Forelimb muscle (tissue), 1 donor: ENCODE measurements at places on chromosomes 7 and 10.

GRCh38 chr10:86262688-86263181, 103.9 kb downstream of the GRID1 start:
- DNase-seq = no peak

DNA sequence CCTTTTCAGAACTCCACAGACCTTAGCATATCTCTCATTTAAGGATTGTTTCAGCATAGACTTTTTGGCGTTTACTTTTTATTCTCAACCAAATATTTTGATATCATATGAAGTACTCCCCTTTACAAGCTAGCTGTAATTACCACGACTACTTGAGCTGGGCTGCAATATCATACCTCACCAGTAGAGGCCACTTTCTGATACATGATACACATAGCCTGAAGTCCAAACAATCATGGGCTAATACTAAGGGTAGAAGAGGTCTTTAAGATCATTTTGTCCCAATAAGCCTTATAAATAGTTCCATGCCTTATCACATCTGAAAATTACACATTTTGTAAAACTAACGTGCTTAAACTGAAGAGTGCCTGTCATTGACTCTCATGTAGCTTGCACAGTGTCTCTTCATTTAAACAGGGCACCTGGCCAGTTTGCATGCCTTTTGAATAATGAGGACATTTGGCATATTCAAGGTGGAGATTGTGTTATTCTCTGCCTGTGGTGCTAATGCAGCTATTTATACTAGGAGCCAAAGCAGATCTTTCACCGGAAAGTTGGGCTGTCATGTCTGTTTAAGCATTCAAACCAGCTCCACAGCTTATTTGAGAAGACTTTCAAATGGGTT, 403.7 kb upstream of the ZMIZ1 start:
- DNase-seq = no peak

DNA sequence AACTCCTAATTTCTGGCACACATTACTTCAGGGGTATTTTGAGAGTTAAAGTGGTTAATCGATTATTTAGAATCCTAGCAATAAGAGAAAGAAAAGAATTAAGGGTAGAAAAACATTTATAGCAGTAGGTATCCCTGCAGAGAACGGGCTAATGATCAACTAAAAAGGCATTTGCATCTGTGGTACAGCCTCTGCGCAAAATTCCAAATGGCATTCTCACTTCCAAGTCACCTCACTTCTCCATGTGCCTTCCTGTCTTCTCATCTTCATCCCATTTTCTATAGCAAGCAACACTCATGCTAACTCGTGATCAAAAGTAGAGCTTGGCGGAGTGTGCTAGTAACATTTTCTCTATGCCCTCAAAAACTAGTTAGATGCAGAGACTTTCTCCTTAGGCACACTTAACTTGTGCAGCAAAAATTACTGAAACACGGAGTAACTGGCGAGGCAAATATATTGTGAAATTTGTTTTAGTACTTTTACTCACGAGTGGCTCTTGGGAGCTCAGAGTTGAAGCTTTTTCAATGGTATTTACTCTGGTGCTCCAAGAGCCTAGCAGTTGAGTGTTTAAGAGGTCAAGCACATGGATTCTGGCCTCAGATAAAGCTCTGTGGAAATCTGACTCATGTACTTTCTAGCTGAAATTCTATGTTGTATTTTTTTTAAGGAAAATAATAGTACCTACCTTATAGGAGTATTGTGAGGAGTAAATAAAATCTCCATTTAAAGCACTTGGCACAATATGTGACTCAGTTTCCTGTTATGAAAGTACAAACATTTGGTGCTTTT, 65.1 kb downstream of the MET start:
- no peak for DNase-seq

GRCh38 chr10:35635576-35635975, 6.5 kb downstream of the FZD8 start:
- DNase-seq = no peak

DNA sequence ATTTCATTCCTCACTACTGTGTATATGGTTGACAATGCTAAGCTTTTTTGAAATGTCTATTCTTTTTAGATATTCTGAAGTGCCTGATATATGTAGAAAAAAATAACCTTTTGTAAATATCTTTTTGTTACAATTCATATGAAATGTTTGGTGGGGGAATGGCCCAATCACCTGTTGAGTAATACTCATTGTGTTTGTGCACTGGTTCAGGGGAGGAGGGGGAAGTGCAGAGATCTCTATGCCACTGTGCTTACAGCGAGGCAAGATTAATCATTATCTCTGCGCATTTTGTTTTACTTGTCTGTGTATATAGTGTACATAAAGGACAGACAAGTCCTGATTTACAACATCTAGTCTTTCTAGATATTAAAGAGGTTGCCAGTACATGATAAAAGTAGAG, 25.2 kb downstream of the NUP42 start:
- no peak for DNase-seq

DNA sequence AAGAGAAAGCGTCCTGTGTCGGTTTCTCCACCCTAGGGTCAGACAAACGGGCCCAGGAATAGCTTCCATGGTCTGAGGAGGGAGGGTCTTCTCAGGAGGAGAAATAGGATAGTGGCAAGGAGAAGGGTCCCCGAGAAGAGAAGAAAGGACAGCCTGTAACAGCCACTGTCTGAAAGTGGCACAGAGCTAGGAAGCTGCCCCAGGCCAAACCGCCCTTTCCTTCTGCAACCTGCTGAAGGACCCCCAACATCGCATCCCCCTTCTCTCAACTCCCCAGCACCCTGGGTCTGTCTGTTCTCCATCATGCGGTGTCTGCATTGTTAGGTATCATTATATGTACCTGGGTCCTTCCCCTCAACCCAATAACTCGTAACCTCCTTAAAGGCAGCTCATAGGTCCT, 47.1 kb downstream of the COL17A1 start:
- no peak for DNase-seq

DNA sequence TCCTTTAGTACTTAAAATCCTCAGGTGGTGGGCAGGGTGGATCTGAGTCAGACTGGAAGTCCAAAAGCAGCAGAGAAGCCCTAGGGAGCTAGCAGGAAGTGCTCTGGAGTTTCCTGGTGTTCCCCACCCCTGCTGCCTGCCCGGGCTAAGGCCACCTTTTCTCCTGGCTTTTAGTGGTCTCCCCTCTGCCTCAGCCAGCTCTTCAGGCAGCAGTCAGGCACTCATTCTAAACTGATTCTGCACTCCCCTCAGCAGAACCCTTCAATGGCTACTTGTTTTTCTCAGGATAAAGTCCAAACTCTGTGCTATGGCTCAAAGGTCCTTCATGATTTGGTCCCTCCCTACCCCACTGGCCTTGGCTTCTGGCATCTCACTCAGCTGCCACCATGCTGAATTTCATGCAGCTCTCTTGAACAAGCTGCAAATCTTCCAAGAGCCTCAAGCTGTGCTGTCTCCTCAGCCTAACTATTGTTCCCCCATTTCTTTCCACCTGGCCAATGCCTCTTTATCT, 28.9 kb upstream of the DNMBP start:
- no peak for DNase-seq

GRCh38 chr10:61931620-61932332, 30.3 kb downstream of the ARID5B start:
- DNase-seq = no peak

GRCh38 chr10:78763651-78764395, 304.9 kb upstream of the ZMIZ1 start:
- DNase-seq = no peak

- no peak for DNase-seq
These were observed 280.9 kb upstream of the HGF start for GRCh38 chr7:82050792-82051191.

DNA sequence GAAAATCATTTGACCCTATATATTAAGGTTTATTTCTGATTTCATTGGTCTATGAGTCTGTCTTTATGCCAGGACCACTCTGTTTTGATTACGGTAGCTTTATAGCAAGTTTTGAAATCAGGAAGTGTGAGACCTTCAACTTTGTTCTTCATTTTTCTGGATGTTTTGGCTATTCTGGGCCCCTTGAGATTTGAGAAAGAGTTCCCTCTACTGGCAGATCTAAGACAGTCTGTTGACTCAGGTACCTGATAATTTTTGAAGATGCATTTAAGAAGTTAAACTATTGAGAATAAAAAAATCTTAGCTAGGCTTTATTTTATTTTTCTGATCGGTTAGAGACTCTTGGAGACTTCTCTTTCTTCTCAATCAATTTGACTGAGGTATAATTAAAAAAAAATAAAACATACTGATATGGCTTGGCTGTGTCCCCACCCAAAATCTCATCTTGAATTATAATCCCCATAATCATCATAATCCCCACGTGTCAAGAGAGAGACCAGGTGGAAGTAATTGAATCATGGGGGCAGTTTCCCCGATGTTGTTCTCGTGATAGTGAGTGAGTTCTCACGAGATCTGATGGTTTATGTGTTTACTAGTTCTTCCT, 209.2 kb downstream of the SNX10 start:
- no peak for DNase-seq

- no peak for DNase-seq
These were observed 474.1 kb downstream of the PTPRN2 start for GRCh38 chr7:158113321-158114025.

- no peak for DNase-seq
These were observed 86.9 kb downstream of the CARD11 start for GRCh38 chr7:2956526-2957368.

DNA sequence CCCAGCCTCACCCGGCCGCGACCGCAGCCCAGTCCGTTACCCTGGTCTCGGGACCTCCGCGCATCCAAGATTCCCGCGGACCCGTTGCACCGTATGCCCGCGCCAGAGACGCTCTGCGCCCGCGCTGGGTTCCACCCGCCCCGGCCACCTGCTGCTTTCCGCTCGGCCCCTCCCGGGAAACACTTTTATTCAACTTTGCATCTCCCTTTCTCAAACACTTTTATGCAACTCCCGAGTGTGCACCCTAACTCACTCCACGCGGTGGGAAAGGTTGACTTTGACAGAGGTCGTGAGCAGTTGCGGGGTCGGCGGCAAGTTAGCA, at the start of gene ODAD2:
Gene ODAD2, minus strand, starts transcription at position 126 of the 322 bp plus-strand sequence. CDS start 3,937 bp downstream, outside the sequence.
- no peak for DNase-seq

DNA sequence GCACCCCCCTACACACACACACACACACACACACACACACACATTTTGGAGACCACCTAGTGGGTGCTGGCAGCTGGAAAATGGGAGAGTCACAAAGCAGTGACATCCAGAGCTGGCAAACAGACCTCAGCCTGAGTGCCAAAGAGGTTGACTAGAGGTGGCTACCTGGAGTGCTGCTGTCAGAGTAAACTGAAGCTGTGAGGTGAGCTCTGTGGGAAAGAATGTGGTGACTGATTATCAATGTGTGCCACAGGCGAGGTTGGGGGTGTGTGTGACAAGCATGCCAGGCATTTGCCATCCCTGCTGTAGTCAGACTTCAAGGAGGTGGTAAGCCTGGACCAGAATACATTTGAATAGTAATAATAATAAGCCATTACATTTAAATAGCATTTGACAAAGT, 120.6 kb downstream of the SLIT1 start:
- DNase-seq = no peak

GRCh38 chr10:116722736-116723427, 19.5 kb downstream of the HSPA12A start:
- no peak for DNase-seq

- DNase-seq = no peak
These were observed 17.4 kb downstream of the ITGB1 start for GRCh38 chr10:32940321-32941301.

- DNase-seq = no peak
These were observed 11.5 kb upstream of the NFKB2 start for GRCh38 chr10:102384053-102384452.

DNA sequence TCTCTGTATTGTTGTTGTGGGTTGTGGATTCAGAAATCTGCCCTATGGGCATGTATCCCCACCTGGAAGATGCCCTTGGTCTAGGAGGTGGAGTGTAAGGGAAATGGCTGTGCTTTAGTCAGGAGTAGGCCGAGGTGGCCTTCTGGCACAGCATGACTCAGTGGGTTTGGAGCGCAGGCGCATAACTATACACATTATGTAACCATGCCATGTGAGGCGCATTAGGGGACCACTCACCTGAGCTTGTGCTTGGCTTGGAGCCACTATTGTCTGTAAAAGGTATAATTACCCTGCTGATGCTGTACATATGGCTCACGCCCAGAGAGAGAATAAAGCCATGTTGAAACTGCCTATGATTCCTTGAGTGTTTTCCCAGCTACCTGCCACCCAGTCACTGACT, 20.6 kb upstream of the ADAMTS14 start:
- no peak for DNase-seq

- no peak for DNase-seq
These were observed 86.0 kb downstream of the ARID5B start for GRCh38 chr10:61987537-61987936.

DNA sequence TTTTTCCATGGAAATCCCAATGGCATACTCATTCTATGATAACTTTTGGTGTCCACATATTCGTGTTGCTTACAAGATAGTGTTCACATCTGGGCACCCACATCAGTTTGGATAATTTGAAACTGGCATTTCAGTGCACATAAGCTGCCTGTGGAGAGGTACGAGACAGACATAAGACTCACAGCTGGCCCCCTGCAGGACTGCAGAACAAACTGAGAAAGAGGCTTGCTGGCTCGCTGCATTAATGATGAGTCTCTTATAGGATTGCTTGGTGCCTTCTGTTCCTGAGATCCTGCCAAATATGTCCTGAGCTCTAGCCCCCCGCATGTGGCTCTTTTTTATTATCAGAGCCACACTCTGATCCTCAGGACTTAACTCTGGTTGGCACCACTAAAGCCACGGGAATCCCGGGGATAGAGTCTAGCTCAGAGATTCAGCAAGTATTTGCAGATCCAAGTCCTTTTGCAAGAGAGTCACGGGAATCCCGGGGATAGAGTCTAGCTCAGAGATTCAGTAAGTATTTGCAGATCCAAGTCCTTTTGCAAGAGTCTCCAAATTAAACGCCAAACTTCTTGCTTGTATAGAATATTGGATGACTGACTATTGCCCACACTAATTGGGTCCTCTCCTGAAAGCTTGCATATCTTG, 34.0 kb upstream of the JCAD start:
- no peak for DNase-seq

GRCh38 chr10:68756766-68757165, 35.7 kb downstream of the CCAR1 start:
- DNase-seq = no peak

GRCh38 chr10:52568309-52568708, 204.3 kb downstream of the MBL2 start:
- no peak for DNase-seq
